ENCODE measurements at places on chromosomes 4 and X.

DNA sequence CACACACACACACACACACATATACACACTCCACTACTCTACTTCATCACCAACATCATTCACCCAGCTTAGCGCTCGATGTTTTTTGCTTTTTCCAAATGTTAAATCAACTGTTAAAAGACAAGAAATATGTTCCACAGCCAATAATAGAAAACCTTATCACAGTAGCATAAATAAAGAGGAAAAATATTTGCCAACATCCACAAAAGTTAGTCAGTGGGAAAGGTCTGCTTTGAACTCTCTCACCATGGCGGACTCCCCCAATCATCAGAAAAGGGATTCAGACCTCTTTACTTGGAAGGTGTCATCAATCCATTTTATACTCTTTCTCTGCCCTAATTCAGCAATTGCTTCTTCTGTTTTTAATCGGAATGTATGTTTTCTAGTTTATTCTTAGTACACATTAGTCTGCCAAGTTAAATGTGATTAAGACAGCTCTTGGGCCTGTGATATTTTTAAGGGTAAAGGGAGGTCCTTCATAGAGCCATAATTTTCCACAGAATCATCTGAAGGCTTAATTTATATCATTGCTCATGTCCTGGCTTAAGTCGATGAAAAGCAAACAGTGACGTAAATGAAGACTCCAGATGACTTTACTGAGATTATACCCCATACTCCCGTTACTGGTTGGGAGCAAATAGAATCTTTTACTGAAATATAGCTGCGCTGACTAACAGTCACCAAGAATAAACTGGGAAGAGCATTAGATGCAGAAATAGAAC lies 29.7 kb upstream of the LGI2 start:
- DNase-seq: no peak

DNA sequence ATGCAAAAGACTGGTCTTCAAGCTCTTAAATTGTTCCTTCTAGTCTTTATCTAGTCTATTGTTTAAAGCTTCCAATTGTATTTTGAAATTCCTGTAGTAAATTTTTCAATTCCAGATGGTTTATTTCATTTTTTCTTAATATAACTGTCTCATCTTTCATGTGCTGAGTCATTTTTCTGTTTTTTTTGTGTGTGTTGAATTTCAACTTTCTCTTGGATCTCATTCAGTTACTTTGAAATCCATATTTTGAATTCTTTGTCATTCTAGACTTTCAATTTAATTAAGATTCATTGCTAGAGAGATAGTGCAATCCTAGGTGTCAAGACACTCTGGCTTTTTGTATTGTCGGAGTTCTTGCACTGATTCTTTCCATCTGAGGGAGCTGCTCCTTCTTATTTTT lies 128.0 kb upstream of the PRKG2 start:
- no peak for DNase-seq

DNA sequence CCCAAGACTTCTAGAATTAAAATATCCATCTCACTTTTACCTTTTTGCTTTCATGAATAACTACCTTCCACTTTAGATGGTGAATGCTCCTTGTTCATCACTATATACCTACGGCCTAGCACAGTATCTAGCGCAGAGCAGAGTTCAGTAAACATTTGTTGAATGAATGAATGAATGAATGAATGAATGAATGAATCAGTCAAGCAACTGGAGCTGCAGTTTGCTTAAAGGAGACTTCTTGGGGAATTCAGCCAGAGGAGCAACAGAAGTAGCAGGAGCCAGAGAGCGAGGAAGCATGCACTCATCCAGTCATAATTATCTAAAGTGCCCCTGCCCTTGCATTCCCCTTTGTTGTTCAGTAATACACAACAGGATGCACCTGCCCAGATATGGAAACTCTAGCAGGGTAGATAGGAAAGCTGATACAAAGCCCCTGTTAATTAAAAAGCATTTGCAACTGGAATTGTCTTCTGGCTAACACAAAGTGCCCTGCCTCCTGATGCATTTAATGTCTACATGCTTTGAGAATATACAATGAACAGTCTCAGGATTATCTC lies 103.0 kb upstream of the MBNL3 start:
- no peak for DNase-seq

DNA sequence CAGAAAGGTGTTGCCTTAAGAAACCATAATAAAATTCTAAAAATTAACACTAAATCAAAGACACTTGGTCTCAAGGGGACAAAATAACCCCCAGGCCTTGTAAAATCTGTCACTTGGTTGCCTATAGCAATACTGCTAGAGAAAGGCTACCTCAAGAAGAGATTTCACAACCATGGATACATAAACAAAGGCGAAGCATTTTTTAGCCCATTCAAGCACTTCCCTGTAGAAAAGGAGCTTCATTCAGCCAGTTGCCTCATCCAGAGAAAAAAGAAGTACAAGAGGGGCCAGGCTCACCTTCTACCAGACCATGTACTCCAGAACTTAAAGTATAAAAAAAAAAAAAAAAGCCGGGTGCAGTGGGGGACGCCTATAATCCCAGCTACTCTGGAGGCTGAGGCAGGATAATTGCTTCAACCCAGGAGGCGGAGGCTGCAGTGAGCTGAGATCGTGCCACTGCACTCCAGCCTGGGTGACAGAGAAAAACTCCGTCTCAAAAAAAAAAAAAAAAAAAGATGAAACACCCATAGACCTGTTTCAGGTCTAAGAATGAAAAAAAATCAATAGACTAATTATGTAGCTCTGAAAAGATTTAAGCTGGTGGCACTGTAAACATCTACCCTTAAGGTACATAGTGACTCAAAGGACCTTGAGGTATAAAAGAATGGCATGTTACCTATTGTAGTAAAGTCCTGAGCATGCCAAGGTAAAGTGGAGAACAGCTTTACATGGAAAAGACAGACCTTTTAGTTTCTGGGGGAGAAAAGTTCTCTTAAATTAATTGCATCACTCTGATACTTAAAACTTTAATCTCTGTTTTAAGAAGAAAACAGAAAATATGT lies 18.0 kb downstream of the RUFY3 start:
- no peak for DNase-seq

DNA sequence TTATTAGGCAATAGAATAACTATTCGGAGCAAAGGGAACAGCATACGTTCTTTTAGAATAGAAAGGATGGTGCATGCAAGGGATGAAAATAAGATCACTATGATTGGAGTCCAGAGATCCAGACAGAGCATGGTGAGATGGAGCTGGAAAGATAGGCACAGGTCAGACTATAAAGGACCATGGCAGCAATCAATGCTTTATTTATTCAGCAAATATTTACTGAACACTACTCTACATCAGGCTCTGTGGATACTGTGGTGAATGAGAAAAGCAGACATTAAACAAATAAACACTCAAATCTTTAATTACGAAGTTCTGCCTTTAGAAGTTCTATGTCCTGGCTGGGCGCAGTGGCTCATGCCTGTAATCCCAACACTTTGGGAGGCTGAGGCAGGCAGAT lies 44.7 kb upstream of the ACSL4 start:
- no peak for DNase-seq

GRCh38 chrX:109813236-109813635 lies 80.2 kb upstream of the ACSL4 start:
- DNase-seq: no peak

GRCh38 chrX:47620303-47620685 lies 637 bp upstream of the SYN1 start:
- no peak for DNase-seq

DNA sequence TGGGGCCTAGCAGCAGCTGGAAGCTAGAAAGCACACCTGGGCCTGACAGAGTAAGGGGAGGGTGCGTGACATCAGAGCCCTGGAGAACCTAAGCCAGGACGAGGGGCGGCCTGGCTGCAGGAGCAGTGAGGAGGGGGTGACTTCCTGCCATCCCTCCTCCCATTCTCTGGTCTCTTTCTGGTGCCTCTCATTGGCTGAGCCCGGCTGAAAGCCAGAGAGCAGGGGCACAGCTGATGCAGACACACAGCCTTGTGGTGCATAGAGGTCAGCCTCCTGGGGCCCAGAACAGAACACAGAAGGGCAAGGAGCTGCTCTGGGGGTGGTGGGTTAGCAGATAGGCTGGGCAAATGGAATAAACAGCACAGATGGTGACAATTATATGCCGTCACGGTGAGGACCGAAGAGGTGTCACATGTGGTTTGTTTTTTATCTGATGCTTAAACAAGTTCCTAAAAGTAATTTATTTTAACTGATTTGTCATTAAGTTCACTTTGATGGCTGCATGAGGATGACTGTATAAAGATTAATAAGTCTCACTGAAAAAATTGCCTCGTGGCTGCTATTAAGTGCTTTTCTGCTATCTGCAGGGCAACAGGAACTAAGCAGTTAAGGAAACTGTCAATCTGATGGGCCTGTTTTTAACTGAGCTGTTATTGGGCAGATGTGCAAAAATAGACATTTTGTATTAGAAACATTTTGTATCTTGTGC lies 102.0 kb downstream of the FNIP2 start:
- no peak for DNase-seq

DNA sequence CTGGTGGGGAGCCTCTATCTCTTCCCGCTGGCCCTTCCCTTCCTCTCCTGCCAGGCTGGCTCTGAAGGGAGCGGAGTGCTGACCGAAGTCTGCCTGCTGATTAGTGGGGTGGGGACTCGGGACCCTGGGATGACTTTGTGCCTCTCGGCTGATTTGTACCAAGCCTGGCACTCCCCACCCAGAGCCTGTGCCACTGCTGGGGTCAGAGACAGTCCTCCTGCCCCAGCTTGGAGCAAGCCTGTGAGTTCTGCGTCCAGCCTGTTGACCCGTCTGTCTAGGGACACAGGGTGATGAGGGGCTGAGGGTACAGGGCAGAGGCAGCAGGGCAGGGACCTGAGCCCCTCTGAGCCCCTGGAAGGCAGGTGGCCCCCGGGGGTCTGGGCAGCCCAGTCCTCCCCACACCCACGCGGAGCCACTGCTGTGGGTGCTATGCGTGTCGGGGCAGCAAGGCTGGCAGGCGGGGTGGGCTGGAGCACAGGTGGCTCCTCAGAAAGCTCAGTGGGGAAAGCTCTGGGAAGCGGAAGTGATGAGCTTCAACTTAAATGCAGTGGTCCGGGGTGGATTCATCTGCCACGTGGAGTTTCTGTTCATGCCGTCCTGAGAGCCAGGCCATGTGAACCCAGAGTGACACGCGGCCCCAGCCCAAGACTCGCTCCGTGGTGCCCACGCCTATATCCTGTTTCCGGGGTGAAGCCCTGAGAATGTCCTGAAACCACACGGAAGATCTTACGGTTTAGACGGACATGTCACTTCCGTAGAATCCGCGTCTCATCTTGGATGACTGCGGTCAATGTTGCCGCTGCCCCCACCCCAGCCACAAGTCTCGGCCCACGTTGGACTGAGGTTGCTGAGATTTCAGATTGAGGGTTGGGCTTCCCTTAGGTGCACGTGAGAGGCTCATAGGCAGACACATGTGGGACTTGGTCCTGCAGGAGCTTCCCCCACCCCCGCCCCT lies 21.1 kb upstream of the UVSSA start:
- DNase-seq: no peak

DNA sequence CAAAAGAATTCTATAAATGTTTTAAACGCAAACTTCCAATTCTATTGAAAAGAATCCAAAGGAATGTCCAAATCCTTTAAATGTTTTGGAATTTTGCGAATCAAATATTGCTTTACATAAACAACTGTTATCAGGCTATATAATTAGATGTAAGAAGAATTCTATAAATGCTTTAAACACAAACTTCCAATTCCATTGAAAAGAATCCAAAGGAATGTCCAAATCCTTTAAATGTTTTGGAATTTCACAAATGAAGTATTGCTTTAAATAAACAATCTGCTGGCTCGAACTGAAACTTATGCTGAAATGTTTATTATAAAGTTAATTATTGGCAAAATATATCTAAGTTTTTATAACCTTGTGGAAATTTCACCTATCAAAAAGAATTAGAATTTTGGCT lies 16.1 kb downstream of the DAPP1 start:
- DNase-seq: no peak

DNA sequence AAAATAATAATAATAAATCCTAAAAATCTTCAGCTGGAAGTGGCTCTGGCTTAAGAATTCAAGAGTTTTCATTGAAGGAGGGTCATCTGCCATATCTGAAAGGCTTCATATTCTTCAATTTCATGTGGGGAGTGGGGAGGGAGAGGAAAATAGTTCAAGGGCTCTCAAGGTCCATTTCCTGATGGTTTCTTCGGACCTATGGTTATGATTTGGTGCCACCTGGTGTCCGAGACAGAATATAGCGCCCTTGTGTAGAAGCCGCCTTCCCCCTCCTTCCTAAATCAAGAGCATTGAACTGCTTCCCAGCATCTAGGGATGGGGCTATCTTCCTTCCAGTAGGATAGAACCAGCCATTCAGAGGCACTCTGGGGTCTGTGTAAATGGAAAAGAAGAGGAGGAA lies 34.3 kb downstream of the NLGN3 start:
- peak; percentile 18 for DNase-seq

- no peak for DNase-seq
These were observed 580.4 kb downstream of the ANKRD50 start for GRCh38 chr4:124132161-124132560.

GRCh38 chr4:47933840-47934239 lies 19.5 kb upstream of the NFXL1 start:
- DNase-seq: no peak

GRCh38 chr4:111798840-111799239 lies 346.4 kb upstream of the FAM241A start:
- DNase-seq: no peak

GRCh38 chr4:20026456-20026855 lies 225.2 kb upstream of the SLIT2 start:
- no peak for DNase-seq

DNA sequence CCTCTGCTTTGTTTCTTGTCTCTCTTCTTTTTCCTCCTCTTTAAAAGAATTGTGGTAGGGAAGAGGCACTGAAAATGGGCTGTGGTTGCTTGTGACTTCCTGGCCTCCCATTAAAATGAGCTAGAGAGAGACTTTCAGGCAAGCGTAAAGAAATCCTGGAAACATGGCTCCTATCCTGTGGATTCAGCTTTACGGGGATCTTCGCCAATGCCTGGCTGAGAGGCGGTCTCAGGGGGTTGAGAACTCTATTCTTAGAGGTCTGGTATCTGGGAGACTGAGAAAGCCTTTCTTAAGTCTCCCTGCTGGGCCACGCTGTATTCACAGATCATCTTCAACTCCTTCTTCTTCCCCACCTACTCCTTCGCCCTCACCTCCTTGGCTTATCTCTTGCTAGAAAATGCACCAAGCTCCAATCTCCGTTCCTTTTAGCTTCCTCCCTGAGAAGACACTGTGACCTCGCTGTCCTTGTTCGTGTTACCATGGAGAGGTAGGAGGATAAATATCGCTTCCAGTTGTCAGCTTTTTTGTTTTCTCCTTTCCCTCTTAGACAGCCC lies 542 bp upstream of the KLF8 start:
- no peak for DNase-seq

- no peak for DNase-seq
These were observed 121.3 kb downstream of the PRDM5 start for GRCh38 chr4:120801137-120801758.

GRCh38 chrX:71871367-71871766 lies 39.3 kb upstream of the NHSL2 start:
- DNase-seq: no peak

All from activated T-cell treated with anti-CD3 and anti-CD28 coated beads for 48 hours (primary cell).